ENCODE measurements at places on chromosomes 1 and 21.
A peak's percentile ranks its signal among the peaks of the same experiment; 100 is the strongest.

DNA sequence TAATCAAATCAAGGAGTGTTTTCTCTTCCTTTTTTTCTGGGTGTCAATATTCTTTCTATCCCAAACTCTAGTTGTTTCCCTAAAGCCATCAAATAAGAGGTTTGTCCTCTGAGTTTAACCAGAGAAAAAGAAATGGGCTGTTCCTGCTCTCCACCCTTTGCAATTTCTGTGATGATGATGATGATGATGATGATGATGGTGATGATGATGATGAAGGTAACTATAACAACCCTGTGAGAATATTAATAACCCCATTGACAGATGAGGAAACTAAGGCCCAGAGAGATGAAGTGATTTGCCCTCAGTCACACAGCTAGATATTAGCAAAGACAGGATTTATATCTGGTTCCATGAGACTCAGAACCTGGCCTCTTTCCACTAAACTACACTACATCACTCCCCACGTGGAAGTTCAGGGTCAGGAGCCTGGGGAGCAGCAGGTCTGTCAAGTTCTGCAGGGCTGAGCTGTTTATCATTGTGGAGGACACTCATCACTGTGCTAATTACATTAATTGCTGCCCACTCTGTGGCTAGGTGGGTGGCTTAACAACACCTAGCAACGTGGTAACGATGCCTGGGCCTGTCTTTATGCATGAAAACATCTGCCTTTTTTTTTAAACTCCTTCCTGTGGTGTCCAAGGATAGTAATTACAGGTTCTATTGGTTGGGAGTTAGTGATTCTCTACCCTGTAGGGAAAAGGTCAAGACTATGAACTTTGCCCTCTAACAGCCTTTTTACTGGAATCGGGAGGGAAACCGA, 19.0 kb upstream of the JUN start:
- no peak for DNase-seq

DNA sequence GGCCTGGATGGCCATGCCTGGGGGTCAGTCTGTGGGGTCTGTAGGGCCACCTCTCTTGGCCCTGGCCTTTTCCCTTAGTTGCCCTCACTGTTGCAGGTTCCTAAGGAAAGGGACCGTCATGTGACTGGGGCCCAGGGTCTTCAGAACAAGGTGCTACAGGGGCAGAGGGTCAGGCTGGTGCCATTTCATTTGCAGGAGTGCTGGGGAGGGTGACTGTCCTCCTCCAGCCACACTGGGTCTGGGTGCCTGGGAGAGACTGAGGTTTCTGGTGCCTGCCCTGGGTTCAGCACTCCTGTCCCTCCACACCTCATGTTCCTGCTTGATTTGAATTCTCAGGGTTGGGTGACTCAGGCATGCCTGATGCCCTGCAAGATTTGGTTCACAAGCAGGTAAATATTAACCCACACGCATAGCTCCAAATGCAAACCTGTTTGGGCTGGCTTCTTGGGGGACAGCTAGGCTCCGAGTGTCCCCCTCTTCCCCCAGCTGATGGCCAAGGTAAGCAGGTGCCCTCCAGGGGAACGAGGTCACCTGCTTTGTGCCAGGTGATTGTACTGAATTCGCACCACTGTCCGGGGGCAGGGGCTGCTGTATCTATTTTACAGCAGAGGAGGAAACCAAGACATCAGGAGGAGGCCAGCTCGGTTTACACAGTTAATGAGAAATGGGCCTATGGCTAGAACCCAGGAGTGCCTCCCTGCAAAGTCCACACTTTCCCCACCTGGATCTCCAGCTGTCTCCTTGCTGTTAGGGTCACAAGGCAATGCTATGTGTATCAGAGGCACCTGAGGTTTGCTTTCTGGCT, 20.3 kb downstream of the ARHGEF10L start:
- no peak for DNase-seq

DNA sequence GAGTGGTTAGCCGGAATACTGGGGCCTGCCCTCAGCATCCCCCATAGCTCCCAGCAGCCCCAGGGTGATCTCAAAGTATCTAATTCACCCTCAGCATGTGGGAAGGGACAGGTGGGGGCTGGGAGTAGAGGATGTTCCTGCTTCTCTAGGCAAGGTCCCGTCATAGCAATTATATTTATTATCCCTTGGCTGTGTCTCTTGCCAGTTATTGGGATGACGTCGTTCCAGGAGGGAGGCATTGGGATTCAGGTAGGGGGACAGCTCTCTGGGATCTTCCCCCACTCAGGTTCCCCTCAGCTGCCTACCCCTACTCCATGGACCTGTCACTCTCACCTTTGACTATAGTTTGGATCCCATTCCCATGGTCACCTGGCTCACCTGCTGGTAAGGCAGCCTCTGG, 11.9 kb upstream of the PEAR1 start:
- DNase-seq = no peak

- DNase-seq = no peak
These were observed 45.3 kb upstream of the CDC7 start for GRCh38 chr1:91455334-91455733.

DNA sequence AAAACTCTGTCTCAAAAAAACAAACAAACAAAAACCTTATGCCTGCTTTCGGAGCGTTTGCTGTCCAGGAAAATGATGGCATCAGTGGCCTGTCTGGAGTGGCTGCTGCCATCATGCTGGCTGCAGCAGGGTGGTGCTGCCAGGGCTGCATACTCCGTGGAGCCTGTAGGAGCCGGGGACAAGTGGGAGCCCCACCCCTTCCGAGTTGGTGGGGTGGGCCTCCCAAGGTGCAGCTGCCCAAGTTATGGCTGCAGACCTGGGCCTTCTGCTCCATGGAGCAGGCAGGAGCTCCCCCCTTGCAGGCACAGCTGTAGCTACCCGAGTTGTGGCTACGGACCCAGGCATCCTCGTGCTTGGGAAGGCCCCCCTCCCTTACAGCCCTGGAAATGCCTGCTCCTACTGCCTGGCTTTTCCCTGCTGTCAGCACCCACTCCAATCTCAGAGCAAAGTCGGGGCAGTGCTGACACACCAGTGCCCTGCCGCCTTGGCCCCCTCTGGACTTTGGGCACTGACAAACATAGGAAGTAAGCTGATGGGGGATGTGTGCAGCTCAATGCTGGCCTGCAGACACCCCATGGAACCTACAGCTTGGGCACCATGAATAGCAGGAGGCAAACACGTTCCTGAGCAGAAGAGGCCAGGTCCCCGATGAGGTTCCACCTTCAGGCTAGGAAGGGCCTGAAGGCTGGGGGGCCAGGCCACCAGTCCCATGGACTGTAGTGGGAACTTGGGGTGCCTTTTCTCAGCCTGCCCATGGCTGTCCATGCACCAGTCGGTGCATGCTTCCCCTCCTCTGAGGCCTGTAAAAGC, 60.4 kb downstream of the CC2D1B start:
- no peak for DNase-seq

DNA sequence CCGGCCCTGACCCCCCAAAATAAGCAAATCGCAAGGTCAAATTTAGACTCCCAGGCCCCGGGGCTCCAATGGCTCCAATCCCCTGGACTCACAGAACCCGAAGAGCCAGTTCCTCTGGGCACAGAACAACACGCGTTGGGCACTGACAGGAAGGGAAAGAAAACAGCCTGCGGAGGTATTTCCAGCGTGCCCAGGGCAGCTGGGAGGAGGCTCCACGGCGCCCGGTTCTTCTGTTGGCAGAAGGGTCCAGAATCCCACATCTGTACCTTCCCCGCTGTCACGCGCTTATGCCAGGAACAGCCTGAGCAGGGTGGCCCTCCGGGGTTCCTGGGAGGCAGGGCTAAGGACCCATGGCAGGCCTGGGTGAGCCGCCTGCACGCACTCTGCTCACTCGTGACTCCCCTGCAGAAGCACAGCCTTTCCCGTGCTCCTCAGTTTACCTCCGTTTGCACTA, 85.5 kb downstream of the RIPK4 start:
- peak; percentile 34 for DNase-seq

- DNase-seq = no peak
These were observed 1.9 kb upstream of the KLHDC8A start for GRCh38 chr1:205358579-205358978.

GRCh38 chr1:70383483-70383882, 27.6 kb upstream of the CTH start:
- DNase-seq = no peak

GRCh38 chr1:205285381-205286101, 36.0 kb downstream of the NUAK2 start:
- DNase-seq = peak; percentile 30

GRCh38 chr1:100671601-100672000, 47.9 kb upstream of the VCAM1 start:
- DNase-seq = no peak

DNA sequence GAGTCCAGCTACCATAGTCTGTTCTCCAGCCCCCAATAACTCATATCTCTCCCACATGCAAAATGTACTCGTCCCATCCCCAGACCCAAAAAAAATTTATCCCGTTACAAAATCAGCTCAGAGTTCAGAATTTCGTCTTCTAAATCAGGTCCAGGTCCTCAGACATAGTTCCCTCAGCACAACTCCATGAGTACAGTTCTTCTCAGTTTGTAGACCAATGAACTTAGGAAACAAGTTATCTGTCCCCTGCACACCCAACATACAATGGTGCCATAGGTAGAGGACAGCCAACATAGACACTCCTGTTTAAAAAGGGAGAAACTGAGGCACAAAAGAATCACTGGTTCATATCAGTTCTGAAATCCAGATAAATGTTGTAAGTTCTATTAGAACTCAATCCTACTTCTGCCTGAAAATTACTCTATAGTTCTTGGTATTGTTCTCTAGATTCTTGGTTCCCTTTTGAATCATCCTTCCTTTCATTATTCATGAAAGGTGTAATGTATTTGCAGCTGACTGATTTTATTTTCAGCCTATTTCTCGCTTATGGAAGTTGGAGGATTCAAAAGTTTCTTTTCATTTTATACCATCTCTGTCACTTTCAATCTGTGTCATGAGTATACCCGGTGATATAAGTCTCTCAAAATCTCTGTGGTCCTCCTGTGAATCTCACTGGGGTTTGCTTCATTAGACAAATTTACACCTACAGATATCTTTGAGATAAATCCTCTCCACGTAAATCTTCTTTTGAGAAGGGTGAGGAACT, 75.8 kb upstream of the TSPAN2 start:
- no peak for DNase-seq

DNA sequence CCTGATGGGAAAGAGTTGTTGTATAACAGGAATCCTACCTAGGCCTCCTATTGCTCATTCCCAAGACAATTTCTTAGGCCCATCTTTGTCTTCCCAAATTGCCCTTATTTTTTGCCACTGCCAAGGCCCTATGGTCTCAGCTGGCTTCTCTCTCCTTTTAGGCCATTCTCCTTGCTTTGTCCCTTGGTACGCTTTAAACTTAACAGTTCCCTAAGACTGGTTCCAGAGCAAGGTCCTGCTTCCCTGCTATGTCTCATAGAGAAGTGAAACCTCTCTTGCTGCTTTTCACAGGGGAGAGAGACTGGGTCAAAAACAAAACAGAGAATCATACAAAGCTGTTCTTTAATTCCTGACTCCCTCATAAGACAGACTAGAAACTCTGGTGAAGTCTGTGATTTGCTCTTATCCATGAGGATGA, 77.1 kb downstream of the XCL2 start:
- no peak for DNase-seq

- no peak for DNase-seq
These were observed 38.0 kb downstream of the SAMD13 start for GRCh38 chr1:84339503-84339902.

DNA sequence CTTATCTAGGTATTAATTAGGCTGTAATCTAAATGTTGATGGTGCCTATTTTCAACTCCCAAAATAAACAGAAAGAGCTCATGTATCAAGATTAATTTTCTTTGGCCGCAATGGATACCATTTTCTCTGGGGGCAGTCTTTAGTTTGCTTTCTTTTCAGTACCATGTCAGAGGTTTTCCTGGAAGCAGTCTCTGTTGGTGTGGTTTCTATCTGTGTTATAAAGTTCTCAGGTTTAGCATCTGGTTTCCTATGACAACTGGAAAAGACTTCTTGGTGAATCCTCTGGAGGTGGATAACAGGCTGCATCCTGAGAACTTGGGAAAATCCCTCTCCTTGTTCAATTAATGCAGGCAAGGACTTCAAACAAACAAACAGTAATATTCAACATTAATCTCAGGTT, 38.7 kb upstream of the BATF3 start:
- DNase-seq = peak; percentile 19

DNA sequence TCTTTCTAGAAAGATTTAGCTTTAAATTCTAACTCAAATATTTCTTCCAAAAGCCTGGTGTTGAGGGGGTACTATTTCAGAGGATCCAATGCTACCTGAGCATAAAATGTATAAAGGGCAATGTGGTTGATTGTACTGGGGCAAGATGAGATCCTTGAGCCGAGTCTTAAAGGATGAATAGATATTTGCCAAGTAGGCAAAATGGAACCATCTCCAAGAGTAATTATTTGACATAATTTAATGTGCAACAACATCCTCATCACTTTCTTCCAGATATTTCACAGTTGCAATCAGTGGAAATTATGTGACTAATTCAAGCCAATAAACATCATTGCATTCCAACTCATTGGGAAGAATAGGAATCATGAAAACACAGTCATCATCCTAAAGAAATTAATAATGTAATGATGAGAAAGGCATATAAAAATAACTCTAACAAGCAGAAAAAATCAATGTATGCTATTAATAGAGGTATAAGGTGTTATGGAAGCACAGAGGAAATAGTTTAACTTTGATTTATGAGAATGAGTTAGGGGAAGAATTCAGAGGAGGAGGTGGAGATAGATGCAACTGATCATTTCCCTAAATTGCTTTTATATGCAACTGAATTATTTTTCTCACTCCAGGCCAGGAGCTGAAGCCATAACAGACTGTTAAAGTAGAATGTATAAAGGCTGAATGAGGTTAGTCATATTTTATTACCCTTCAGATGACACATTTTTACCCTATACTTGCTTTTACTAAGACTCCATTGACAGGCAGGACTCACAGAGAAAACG, 30.0 kb upstream of the RGS4 start:
- no peak for DNase-seq

GRCh38 chr1:174825806-174826205, 173.9 kb upstream of the CACYBP start:
- no peak for DNase-seq

GRCh38 chr1:179003512-179004066, 22.1 kb upstream of the FAM20B start:
- no peak for DNase-seq

GRCh38 chr1:76390456-76390855, 315.9 kb downstream of the ST6GALNAC3 start:
- peak; percentile 30 for DNase-seq
